Esophagus squamous epithelium (tissue), 5 donors: ENCODE measurements at places on chromosomes 12 and 14.

GRCh38 chr14:69079747-69080146 is 73.2 kb downstream of the DCAF5 start:
- no peak for DNase-seq

- DNase-seq = no peak
Measured at GRCh38 chr12:106058256-106059182, 80.2 kb downstream of the NUAK1 start.

GRCh38 chr12:6288235-6288634 is 22.2 kb upstream of the PLEKHG6 start:
- DNase-seq = no peak

DNA sequence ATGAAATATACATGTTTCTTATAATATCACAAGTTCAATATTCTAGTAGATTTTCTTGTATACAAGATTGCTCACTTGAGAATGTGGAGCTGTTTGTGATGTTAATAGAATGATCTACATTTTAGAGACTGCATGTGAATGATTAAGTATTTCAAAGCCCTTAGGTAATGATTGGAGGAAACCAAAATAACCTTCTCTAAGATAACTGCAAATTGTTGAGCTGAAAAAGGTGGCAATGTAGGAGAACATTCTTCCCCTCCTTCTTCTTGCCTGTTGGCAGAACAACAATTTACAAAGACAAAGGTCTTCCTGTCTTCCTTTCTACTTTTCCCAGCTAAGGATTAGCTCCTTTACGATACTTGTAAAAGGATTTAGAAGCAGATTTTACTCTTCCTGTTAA is 2.0 kb upstream of the CLEC6A start:
- no peak for DNase-seq

GRCh38 chr14:104135904-104136471 is 2.4 kb upstream of the KIF26A start:
- no peak for DNase-seq

DNA sequence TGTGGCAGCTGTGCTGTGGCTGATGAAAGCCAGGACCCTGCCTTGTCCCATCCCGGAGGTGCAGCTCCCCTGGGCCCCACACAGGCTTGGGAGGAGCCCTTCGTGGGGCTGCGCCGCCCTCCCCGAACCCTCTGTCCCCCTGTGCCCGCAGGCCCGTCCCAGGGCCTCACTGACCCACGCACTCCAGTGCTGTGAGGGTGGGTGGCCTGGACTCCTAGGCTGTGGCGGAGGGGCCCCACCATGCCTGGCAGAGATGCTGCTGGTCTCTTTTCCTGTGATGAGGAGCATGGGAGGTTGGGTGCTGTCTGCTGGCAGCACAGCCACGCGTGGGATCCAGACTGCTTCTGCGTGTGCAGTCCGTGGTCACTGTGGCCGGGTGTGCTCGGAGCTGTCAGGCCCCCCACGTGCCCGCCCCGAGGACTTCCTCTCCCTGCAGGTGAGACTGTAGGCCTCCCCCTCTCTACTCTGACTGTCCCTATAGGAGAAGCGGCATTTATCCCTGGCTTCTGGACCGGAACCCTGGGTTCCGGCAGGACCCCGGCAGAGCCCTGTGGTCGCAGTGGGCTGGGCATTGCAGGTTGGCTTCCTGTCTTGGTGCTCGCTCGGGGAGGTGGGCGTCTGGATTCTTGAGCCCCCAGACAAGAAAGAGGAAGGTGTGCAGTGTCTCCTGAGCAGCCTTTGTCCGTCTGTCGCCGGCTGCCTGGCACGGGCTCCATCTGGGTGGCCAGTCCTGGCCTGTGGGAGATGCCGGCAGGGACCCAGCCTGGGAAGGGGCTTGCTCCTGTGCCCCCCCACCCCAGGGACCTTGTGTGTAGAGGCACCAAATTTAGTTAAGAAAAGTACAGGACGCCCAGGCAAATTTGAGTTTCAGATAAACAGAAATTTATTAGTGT is 2.3 kb downstream of the MTA1 start:
- DNase-seq = no peak

GRCh38 chr14:66025779-66026178 is 460.4 kb upstream of the CCDC196 start:
- no peak for DNase-seq

GRCh38 chr12:113479590-113480335 is 8.1 kb upstream of the LHX5 start:
- DNase-seq = no peak
